ENCODE measurements at places on chromosomes 13 and 19.
A peak's percentile ranks its signal among the peaks of the same experiment; 100 is the strongest.

DNA sequence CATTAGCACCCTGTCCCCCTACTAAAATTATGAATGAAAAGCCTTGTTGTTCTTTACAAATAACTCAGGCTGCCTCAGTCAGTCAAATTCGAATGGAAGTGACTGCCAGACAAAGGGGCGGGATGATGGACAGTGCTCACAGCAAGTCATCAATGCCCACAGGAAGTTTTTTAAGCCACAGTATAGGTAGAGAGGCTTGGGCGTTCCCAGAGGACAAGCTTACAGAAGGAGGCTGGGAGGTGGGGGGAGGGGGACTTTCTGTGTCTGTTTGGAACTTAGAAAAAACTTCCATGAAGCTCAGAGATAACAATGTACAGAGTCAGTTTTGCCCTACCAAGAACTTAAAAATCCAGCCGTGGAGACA lies 18.5 kb upstream of the SPRY2 start:
- DNase-seq: no peak

- DNase-seq: no peak
Observed at GRCh38 chr19:38517321-38517720, 83.8 kb downstream of the RYR1 start.

DNA sequence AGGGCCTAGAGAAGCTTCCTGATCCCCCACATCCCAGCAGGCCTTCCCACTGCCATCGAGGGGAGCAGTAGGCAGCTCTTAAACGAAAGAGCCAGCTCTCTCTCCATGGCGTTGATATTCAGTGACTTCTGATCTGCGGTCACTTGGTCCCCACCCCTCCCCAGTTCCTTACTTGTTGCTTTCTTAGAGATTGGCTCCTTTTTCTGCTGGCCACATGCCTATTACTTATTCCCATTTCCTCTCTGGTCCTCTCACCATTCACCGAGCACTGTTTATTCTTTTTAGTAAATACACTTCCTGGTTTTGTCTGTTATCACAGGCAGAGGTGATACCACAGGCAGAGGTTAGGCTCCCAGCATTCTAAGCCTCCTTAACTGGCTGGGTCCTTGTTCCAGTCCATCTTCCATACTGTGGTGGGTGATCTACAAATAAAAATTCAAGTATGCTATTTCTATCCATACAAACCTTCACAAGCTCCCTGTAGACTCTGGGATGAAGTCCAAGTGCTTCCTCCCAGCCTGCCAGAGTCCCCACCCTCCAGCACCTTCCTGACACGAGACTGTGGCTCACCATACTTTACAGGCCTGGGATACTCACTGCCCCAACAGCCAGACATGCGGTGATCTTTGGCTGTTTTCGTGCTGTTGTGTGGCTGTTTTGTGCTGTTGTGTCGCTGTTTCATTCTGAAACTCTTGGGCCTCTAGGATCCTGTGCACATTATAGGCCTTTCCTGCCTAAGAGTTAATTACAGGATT lies 315.9 kb downstream of the ATP8A2 start:
- no peak for DNase-seq

GRCh38 chr13:44873461-44873860 lies 115.8 kb downstream of the NUFIP1 start:
- no peak for DNase-seq

GRCh38 chr19:12596485-12596884 lies 14.1 kb downstream of the ZNF490 start:
- no peak for DNase-seq

GRCh38 chr19:40613690-40614621 lies 12.8 kb downstream of the LTBP4 start:
- peak; percentile 68 for DNase-seq

- DNase-seq: no peak
Observed at GRCh38 chr19:44050740-44051649, 841 bp upstream of the ZNF223 start.

DNA sequence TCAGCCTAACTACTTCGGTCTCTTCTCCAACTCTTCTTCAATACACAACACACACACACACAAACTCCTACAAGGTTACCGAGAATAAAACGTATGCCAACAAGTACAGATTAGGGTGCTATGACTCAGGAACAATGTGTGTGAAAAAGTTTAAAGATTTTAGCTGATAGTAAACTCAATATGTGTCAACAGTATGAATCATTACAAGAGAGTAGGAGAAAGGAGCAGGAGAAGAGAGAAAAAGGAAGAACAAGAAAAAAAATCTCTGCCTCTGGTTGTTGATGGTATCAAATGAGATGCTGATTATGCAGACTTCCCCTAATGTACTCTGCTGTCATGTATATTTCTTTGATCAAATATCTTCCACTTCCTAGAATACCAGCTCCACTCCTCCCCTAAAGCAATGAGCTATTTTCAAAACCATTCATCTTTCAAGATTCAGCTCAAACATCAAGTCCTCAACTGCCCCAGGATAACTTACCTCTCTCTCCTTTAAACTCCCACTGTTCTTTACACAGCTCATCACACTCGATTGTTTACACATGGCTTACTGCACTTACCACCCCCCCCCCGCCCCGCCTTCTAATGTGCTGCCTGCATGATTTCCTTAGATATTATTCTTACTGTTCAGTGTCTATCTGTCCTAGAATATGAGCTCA lies 95.6 kb downstream of the FAM216B start:
- peak; percentile 57 for DNase-seq

DNA sequence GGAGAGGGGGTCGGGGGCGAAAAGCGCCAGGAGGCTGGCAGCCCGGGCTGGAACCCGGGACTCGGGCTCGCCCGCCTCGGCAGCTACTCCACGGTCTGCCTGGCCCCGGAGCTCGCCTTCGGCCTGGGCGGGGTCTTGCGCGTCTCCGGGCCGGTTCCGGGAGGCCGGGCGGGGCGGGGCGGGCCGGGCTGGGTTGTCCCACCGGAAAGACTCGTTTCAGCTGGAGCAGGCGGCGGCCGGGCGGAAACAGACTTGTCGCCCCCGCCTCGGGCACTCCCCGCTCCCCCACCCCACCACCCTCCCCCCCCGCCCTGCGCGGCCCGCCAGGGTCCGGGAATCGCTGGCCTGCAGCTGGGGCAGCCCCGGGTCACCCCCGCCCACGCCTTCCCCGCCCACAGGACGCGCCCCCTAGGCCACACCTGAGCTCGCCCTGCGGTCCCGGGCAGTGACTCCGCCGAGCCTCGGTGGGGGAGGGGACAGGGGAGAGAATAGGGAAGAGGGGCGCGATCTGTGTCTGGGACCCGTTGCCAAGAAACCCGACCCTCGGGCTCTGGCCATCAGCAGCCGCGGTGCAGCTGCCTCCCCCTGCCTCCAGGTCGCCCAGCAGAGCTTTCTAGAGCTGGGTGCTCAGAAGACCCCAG lies 109.4 kb downstream of the KCTD15 start:
- DNase-seq: no peak

GRCh38 chr19:39752390-39752789 lies 14.6 kb upstream of the CLC start:
- DNase-seq: no peak

- DNase-seq: peak; percentile 10
Observed at GRCh38 chr19:45231891-45232290, 13.3 kb downstream of the EXOC3L2 start.

GRCh38 chr19:54062643-54063042 lies 1.1 kb downstream of the VSTM1 start:
- no peak for DNase-seq

DNA sequence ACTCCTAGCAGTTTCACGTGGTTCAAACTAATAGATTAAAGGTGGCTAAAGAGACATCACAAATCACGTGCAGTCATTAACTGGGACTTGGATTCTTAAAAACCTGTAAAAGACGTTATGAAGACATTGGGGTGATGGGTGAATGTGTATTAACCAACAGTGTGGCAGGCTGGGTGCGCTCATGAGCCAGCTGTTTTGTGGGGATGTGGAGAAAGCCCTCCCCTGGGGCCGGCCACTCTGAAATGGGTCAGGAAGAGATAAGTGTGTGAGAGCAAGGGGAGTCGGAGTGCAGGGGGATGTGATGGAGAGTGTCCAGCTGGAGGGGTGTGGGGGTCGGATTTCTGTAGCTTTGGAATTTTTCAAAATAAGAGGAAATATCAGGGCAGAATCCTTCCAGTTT lies 10.4 kb downstream of the UPF1 start:
- no peak for DNase-seq

DNA sequence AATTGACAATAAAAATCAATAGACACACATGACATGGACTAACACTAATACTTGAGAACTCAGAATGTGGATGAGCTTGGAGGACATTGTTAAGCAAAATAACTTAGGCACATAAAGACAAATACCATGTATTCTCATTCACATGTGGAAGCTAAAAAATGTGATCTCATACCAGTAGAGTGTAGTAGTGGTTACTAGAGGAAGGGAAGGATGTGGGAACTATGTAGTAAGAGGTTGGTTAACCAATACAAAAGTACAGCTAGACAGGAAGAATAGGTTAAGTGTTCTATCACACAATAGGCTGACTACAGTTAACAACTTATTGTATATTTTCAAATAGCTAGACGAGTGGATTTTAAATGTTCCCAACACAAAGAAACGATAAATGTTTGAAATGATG lies 415.8 kb upstream of the KLF12 start:
- no peak for DNase-seq

GRCh38 chr19:40623403-40624251 lies 22.5 kb downstream of the LTBP4 start:
- DNase-seq: no peak

DNA sequence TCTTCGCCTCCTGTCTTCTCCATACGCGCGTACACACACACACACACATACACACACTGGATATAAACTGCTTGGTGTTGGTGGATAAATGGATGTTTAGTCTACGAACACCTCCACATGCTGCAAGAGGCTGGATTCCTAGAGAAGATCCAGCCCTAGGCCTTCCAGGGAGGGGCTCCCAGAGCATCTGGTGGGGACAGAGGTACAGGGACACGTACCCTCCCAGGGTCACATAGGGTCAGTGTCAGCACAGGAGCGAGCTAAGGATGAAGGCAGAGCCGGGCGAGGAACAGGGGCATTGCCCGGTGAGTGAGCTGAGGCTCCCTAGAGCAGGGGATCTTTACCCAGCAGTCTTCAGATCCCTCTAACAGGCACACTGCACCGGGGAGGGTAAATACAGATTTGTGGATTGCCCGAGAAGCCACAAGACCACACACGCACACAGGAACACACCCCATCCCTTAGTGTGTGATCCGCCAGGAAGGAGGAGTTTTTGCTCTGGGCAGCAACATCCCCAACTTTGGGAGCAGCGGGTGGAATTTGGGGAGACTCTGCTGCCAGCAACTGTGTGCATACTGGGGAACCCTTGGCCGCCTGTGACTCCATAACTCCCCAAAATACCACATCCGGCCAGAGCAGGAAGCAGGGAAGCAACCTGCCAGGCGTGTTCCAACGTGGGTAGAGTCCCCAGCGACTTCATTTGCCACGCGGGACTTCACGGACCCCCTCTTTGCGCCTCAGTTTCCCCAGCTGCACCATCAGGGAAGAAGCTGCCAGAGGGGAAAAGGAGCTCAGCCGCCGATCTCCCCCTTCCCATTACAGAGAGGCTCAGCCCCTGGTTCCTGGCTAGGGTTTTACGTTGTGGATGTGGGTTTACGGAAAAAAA lies 5.8 kb upstream of the TLE2 start:
- DNase-seq: peak; percentile 41

- no peak for DNase-seq
Observed at GRCh38 chr13:106078191-106078590, 457.3 kb downstream of the EFNB2 start.

Measured in HFFc6 (cell line).